G401 (cell line): ENCODE measurements at places on chromosomes 6 and 20.

GRCh38 chr6:106770081-106770480, 140.7 kb downstream of the QRSL1 start:
- no peak for DNase-seq

DNA sequence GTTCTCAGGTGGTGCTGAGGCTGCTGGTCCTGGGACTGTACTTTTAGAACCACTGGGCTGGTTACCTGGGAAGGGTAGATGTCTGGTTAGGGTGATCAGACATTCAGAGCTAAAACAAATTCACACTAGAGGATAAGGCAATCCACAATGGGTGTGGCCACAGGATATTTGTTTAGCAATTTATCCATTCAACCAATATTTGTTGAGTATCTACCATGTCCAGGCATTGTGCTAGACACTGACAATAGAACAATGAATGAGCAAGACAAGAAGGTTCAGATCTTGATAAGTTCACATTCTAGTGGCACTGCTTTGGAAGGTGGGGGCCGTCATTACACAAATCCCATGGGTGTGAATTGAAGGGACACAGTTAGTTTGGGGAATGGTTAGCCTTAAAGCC, 131.7 kb downstream of the BCAS1 start:
- no peak for DNase-seq

- DNase-seq, result peak; percentile 13
These were observed 90.5 kb upstream of the HEY2 start for GRCh38 chr6:125658759-125659431.

DNA sequence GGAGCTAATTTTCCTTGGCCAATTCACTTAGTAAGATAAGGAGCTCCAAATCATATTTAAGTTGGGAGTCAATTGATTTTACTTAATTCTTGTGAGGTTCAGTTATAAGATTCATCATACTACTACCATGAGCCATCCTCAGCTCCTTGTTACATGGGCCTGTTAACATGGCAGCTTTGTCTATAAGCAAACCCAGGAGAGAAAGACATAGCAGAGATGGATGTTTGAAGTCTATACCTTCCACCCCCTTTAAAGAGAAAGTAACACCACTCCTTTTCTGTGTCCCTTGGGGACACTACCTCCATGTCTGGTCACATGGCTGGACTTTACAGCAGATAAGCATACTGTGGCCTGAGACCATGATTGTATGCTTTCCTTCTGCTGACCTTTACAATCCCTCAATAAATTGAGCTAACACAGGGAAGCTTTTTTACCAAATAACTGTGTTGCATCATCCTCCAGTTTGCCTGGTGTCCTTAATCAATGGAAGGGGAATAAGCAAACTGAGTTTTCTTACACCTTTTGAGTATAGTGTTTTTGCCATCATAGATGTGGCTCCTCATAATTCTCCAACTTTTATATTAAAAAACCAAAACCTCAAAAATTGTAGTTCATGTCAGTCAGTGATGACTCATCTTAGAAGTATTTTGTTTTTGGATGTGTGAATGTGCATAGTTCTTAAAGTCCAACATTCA, 9.8 kb upstream of the ZNFX1 start:
- DNase-seq, result no peak
